Stimulated activated CD8-positive, alpha-beta memory T cell treated with anti-CD3 and anti-CD28 coated beads, Interleukin-12 subunit alpha, Interleukin-12 subunit beta, amount 100 ng/mL, for 4 hours (primary cell): ENCODE measurements at places on chromosomes 12 and 14.

- no peak for DNase-seq
These were observed 295.7 kb downstream of the CACNA1C start for GRCh38 chr12:2348482-2348852.

DNA sequence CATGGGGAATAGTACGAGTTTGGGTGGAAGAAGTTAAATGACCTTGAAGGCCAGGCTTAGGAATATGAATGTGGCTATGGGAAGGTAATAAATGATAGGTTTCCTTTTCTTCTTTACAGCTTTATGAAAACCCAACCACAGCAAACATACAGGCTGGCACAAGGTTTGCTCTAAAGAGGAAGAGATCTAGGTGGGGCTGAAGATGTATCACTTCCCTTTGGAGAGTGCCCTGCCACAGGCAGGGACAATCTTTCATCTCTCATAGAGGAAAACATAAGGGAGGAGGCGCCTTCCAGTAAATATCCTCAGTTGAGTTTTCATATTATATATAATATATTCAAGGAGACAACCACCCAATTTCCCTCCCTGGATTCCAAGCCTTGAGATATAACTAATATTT is 72.9 kb upstream of the FRMD6 start:
- no peak for DNase-seq

DNA sequence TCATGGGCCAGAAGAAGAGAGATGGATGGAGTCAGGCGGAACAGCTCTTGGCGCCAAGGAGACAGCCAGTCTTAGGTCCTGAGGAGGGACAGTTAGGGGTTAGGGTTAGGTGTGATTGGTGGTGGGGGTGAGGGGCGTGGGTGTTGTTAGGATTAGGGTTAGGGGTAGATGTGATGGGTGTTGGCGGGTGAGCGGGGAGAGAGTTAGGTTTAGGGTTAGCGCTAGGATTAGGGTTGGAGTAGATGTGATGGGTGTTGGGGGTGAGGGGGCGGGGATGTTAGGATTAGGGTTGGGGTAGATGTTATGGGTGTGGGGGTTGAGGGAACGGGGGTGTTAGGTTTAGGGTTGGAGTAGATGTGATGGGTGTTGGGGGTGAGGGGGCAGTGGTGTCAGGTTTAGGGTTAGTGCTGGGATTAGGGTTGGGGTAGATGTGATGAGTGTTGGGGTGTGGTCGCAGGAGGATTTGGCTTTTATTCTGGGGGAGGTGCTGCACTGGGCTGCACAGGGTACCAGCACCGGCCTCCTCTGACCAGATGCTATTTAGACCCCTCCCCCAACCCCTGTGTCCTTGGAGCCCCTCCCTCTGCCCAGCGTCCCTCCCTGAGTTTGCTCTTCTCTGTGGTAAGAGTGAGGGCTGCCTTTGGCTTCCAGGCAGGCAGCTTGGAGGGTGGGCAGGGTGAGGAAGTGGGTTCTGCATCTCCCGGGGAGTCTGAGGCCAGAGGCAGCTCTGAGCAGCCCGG is 35.6 kb upstream of the FBRSL1 start:
- DNase-seq: no peak

- no peak for DNase-seq
These were observed 111.1 kb downstream of the KITLG start for GRCh38 chr12:88469154-88469553.

- DNase-seq: no peak
These were observed 33.6 kb downstream of the KCNH5 start for GRCh38 chr14:63011623-63012022.

DNA sequence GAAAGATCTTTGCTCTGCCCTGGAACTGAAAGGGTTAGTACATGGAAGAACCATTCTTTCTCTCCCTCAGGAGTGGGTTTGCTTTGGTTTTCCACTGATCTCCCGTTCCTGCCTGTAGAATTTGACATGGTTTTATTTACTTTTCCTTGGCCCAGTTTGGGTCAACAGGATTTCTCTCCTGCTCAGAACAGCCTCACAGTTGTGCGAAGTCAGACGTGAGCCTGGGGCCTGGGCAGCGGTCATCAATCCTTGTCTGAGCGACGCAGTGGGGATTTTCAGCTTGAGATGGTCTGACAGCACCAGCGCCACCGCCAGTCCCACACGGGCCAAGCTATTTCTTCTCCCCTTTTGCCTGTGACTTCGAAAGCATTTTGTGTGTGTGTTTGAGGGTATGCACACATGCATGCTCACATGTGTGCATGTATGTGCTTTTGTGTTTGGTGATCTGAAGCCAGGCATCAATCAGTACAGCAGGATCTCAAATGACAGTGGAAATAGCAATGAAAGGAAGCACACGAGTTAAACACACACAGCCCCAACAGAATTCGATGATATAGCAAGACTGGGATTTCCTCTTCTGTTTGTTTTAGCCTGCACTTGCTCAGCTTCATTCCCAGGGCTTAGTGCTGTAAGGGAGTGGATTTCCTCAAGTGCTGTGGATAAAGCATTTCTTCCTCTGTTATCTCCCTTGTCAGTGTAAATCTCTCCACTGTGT is 58.3 kb downstream of the SMOC1 start:
- DNase-seq: no peak

- DNase-seq: no peak
These were observed 308.0 kb upstream of the LMO3 start for GRCh38 chr12:16913832-16914490.

DNA sequence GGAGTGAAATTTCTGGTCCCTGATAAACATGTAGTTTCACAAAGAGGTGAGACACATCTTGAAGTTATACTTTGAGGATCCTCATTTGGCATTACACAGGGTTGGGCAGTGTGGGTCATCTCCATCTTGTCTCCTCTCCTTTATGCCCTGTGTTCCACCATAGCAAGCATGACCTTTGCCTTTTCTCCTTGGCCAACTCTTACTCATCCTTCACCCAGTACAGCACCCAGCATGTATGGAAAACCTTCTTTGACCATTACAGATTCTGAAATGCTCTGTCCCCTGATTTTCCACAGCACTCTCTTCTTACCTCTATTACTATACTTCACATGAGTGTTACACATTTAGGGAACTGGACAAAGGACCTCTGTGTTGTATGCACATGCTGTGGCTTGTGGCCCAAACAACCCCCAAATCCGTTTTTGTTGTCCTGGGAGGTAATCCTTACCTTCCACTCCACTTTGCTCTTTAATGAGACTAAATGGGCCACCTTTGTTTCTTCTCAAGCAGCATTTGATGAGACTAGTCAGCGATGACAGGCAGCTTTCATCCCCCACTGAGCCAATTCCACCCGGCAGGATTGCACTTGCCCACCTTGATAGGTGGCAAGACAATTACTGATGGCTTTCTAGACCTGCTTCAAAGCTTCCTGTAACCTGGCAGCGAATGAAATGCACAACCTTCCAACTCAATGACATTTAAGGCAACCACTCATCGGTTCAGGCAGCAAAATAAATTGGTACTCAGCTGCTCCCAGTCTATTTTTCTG is 163.5 kb downstream of the MON2 start:
- DNase-seq: no peak

DNA sequence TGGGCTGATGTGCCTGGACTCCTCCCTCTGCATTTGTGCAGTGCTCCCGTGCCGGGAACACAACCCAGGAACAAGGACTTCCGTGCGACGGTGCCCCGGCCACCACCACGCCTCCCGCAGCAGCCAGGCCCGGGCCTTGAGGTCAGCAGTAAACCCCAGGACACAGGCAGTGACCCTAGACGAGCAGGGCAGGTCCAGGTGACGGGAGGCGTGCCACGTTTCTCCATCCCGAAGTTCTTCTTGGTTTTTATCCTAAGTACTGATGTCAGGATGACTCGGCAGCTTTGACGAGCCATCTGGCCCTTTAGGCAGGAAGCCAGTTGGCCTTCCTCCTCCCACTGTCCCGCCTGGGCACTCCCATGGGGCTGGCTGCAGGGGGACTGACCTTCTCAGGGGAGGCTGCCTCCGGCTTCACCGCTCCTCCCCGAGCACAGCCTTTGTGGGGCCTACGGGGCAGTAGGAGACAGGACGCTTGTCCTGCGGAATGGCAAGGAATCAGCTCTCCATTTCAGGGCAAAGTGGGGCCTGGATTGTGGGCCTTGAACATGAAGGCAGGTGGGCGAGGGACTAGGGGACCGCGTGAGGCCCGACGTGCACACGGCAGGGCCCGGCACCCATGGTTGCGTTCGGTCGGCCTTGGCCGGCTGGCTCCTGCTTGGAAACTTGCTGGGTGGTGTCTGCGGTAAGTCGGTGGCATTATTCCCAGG is 94.1 kb downstream of the FBXL14 start:
- no peak for DNase-seq

DNA sequence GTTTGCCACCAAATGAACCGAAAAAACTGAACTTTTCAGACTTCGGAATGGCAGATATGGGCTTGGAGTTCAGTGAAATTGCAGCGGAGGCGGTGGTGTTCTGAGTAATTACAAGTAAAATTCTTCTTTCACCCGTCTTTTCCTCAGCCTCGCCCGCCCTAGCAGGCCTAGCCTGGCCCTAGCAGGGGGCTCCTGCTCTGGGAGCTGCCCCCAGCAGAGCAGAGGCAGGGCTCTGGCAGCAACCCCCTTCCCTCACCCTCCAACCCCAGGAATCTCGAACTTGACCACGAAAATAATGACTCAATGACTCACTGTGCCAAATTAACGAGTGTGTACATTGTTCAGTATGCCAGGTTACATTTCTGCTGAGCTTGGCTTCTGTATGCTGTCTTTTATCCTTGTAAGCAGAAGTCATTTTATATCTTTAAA is 1.1 kb downstream of the PAPLN start:
- DNase-seq: no peak

- DNase-seq: no peak
These were observed 242.5 kb downstream of the ZFP36L1 start for GRCh38 chr14:68550338-68550715.

DNA sequence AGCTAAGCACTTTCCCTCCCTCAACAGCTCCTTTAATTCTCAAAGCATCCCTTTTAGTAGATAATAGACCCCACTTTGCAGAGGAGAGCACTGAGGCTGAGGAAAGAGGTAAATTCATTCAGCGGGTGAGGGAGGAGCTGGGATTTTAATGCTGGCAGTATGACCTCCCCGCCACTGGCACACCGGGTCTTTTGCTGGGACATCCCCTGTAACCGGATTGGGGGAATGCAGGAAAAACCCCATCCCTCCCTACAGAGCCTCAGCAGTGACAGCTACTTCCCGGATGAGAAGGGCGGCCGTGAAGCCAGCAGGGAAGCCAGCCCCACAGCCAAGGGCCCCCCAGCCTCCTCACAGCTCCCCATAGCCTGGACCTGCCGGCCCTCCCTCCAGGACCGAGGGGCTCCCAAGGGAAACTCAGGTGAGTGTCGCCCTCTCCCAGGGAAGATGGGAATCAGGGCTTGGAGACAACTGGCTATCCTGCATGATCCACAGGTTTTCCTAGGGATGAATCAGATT is 12.1 kb downstream of the ZBTB39 start:
- DNase-seq: no peak

DNA sequence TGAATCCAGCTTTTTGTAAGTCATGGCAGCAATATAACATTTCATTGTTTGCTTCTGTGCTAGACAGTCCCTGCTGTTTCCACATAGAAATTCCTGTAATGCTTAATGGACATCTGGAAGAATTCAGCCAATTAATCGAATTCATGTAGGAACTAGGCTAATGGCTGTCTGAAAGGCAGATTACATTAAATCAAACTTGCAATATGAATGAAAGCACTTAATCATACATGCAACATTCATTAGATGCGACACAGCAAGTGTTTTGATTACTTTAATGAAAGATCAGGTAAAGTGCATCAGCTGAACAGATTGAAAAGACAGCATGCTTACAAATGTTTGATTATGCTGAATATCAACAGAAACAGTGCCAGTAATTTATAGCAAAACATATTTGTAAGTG is 24.1 kb upstream of the INSM2 start:
- no peak for DNase-seq

DNA sequence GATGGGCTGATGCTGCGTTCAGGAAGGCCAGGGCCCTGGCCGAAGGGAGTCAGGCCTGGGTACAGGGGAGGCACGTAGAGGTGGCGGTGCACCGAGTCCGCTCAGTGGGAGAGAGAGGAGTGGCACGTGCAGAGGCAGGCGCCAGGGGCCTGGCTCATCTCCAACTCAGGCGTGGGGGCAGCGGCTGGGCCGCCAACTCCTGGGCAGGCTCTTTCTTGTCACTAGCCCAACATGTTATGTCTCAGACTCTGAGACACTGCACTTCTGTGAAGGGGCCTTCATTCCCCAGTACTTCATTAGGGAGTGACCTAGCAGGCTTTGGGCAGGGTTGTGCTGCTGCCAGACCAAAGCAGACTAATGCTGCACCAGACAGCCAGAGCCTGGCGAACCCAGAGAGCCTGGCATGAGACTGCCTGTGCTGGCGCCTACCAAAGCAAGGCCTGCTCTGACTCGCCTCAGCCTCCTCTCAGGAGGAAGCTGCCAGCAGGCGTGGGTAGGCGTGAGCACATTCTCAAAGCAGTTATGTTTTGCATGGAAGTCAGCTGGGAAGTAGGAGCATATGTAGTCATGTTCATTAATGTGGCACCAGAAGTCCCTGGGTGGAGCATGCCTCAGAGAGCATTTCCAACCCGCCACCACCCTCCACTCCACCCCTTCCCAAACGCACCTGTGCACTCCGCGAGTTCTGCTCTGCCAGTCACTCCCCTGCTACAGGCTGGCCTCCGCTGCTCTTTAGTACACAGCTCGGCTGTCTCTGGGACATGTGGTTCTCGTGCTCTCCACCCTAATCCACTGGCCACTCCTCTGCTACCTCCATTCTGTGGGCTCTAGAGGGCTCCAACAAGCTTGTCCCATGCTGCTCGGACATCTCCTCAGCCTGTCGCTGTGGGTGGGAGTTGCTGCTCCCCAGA is 9.7 kb downstream of the CKB start:
- no peak for DNase-seq
